DMS153 (cell line): ENCODE measurements at places on chromosomes 3 and 15.

DNA sequence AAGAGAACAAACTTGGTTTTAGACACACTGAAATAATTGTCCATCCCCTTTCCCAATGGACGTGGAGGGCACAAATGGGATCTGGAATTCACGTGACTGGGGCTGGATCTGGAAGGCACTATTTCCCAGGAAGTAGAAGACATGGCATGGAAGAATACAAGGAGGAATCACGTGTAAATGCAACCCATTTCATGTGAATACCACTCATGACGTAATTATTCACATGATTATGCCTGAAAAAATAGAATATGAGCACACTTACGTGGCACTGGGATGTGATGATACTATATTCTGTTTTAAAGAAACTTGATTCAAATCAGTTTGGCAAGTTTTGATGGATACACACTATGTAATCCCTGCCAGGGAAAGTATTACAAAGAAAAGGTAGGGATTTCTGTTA, 477.3 kb downstream of the GABRG3 start:
- DNase-seq = no peak

- DNase-seq = no peak
Measured at GRCh38 chr15:67843571-67844387, 3.9 kb upstream of the RNU6-1 start.

GRCh38 chr3:116966649-116967048, 257.1 kb downstream of the TUSC7 start:
- DNase-seq = no peak

- no peak for DNase-seq
Measured at GRCh38 chr15:62063825-62064635, 2.7 kb upstream of the C2CD4A start.

DNA sequence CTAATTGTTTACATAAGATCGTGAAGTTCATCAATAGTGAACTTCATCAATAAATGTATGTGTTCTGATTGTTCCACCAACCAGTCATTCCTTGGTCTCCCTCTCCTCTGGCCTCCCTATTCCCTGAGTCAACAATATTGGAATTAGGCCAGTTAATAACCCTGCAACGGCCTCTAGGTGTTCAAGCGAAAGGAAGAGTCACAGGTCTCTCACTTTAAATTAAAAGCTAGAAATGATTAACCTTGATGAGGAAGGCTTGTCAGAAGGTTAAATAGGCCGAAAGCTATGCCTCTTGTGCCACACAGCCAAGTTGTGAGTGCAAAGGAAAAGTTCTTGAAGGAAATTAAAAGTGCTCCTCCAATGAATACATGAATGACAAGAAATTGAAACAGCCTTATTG, 89.4 kb upstream of the ACKR4 start:
- no peak for DNase-seq
